HS-27A (cell line): ENCODE measurements at places on chromosomes 2 and 18.

DNA sequence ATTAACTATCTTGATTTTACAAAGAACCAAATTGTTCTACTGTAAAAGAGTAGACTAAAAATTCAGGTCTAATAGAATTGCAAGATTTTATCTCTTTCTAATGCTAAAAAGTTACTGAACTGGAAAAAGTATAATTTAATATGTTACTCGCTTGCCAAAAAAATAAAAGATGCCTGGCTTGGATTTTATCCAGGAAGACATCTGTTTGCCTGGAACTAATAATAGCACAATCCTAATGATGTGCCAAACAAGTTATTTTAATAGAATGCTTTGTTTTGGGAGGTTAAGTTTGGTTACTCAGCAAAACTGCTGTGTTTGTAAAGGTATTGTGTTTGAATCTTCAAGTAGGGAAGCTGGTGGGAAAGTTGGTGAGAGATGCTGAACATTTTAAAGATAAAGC lies 19.4 kb upstream of the ZSWIM2 start:
- DNase-seq: no peak

DNA sequence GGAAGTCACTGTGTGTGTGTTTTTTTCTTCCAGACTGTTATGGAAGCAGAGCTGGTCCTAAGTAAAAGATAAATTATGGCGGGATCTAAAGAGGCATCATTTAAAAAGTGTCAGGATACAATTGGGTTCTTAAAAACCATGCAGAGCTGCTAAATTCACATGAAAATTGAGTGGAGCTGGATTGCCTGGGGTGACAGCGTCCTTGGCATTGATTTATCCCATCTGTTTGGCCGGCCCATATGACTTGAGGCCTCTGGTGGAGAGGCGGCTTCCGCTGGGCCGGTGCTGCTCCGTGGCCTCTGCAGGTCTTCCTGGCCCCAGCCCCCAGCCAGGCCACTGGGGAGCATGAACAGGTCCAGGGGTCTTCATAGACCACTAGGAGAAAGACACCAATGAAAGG lies 165.5 kb downstream of the GLI2 start:
- no peak for DNase-seq

DNA sequence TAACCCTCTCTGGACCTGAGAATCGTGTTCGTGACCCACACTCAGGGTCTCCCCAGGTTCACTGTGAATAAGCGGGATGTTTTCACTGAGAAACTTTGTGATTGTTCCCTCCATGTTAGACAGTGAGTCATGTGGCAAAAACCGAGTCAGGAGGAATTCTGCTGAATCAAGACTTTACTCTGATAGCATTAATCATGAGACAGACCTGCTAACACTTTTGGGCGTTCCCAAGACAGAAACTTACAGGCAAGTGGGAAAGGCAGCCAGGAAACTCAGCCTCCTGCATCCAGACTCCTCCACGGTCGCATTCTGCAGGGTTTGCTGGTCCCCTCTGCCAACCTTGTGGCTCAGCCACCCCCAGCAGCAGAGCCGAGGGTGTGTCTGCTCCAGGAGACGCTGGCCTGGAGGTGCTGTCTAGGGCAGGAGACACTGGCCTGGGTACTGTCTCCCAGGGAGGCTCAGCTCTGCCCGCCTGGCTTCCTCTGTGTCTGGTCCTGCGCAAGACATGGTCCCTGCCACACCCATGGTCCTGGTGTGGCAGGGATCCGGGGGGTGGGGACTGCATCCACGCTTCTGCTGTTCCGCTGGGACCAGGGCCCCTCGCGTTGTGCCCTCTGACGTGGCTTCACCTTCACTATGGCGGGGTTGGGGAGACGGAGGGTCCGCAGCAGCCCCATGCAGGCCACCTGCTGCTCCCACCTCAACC lies 177.4 kb downstream of the TWIST2 start:
- no peak for DNase-seq

- DNase-seq: no peak
These were observed 101.0 kb downstream of the HRH4 start for GRCh38 chr18:24561369-24561965.

DNA sequence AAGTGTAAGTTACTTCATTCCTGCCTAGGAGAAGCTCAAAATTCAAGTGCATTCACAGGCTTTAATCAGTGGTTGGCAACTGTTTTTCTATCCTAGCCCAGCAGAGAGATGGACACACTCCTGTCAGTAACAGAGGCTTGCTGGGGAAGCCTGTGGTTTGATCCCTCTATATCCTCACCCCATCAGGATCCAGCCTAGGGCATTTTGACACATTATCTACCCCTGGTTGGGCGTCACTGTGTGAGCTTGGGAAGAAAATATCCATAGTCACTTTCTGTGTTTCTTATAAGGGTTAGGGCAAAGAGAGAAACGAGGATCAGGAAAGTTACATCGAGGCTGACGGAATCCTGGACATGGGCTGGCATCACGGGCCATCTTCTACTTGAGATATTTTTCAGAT lies 10.0 kb downstream of the NT5DC4 start:
- DNase-seq: no peak

GRCh38 chr18:29060349-29060748 lies 883.4 kb upstream of the CDH2 start:
- DNase-seq: no peak

- no peak for DNase-seq
These were observed 54.0 kb upstream of the PGAP1 start for GRCh38 chr2:196980473-196980872.

GRCh38 chr18:6604573-6604941 lies 125.0 kb upstream of the ARHGAP28 start:
- no peak for DNase-seq

GRCh38 chr2:196177124-196177523 lies 5.7 kb upstream of the STK17B start:
- no peak for DNase-seq

GRCh38 chr18:48675352-48675761 lies 136.5 kb downstream of the CTIF start:
- DNase-seq: no peak

DNA sequence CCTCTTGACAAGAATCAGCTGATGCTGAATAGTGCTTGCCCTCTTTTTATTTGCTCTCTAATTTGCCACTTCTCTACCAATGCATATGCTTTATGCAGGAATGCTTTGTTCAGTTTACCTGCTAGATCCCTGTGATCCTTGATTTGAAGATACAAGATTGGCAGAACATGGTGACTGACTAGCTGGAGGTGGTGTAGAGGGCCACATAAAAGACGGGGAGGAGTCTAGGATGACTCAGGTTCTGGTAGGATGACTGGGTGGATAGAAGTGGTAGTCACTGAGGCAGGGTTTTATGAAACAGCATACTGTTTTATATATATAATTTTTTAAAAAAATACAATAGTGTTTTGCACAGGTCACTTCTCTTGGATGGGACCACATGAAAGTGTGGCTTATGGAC lies 6.3 kb upstream of the ADGRF3 start:
- no peak for DNase-seq

- DNase-seq: no peak
These were observed 182.6 kb downstream of the ZNF804A start for GRCh38 chr2:184780944-184781343.
